ENCODE measurements at places on chromosomes 1 and 21.

- no peak for DNase-seq
These were observed 24.6 kb downstream of the HMGN2 start for GRCh38 chr1:26496861-26497260.

GRCh38 chr1:183926983-183927382 lies 110.5 kb downstream of the COLGALT2 start:
- peak; percentile 61 for DNase-seq

GRCh38 chr1:11463177-11463576 lies 15.8 kb upstream of the DISP3 start:
- no peak for DNase-seq

GRCh38 chr1:56414728-56415224 lies 164.6 kb downstream of the PLPP3 start:
- no peak for DNase-seq

DNA sequence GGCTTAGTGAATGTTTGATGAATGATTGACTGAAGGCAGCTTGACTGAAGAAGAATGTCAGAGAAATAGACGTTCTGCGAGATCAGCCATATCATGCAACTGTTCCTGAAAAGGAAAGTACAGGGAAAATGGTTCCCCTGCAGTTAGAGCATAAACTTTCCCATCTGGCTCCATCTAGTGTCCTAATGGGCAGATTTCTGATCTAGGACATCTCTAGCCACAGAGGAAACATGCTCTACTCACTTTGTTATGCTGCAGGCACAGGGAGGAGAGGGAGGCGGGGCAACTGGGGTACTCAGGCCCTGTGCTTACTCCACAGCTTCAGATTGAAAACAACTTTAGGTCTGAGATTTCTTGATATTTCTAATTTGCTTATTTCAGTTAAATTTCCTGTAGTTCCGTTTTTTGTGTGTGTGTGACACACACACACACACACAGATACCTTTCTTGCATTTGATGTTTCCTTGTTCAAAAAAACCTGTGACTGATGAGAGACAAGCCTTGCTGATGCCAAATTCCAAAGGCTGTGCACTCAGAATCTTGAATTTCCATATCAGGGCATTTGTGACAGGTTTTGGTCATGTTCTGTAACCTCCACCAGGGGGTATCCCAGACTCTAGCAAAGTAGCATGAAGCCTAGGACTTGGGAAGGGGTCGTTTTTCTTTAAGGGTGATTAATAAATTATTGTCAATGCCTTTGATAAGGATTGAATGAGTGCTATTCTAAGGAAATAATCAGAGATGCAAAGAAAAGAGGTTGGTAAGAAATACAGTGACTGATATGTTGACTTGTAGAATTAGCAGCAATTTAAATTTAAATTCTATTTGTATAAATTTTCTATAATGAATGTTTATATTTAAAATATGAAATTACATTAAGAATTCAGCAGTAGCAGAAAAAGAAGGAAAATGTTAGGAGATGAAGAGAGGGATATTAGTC lies 139.7 kb upstream of the BEND5 start:
- peak; percentile 84 for DNase-seq

DNA sequence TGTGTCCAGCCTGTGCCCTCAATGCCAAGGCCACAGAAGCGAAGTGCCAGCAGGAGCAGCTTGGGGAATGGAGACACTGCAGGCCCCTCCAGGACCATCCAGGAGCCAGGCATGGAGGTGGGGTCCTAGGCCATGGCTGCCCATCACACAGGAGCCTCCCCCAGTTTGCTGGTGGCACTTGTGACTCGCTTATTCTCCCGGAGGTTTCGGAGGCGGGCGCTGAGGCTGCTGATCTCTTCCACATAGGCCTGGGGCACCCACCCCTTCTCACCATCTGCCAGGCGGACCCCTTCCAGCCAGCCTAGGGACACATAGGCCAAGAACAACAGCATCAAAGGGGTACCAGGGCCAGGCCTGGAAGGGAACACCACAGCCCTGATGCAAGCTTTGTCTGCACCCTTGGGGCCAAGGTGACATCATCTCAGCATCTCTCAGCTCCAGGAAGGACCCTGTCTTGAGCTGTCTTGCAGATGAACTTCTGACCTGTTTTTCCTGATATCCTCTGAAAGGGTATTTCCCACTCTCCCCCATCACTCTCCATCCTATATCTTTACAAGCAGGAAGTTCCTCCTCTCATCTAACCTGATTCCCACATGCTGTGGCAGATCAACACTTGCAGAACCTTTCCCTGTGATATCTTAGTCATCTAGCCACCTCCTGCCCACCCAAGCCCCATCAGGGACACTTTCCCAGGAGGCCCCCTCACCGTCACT lies 13.9 kb downstream of the ARHGEF19 start:
- DNase-seq, result no peak

GRCh38 chr1:229845410-229846138 lies 219.5 kb downstream of the URB2 start:
- DNase-seq, result no peak

DNA sequence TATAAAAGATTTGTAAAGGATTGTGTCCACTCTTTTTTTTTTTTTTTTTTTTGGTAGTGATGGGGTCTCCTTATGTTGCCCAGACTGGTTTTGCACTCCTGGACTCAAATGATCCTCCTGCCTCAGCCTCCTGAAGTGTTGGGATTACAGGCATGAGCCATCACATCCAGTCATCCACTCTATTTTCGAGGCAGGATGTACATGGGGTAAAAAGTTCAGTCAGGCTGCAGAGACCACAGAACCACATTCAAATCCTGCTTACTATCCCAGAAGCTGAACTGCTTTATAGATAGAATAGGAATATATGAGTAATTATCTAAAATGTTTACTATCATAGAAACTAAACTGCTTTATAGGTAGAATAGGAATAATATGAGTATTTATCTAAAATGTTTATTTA lies 26.0 kb upstream of the KCNK2 start:
- peak; percentile 71 for DNase-seq

GRCh38 chr1:24742090-24742938 lies 2.9 kb upstream of the CLIC4 start:
- peak; percentile 94 for DNase-seq

- DNase-seq, result no peak
These were observed 10.1 kb downstream of the PTGFRN start for GRCh38 chr1:116919802-116920201.

DNA sequence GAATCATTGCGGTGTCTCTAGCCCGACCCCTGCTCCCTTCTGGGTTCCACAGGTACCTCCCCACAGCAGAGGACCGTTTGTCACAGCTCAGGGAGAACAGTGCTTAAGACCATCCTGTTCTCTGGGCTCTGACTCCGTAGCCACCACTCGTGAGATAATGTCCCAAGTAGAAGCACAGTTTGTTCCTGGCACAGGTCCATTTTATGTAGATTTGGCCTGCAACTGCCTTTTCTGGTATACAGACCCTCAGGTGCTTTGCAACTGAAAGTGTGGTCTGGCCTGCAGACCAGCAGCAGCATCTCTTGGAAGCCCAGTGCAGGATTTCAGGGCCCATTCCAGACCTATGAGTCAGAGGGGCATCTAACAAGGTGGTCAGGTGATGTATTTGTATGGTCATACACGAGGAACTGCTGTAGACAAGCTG lies 28.4 kb upstream of the TMEM125 start:
- DNase-seq, result peak; percentile 30

- no peak for DNase-seq
These were observed 15.3 kb upstream of the TMCO2 start for GRCh38 chr1:40232444-40232843.

- no peak for DNase-seq
These were observed 36.4 kb upstream of the PRELP start for GRCh38 chr1:203439131-203439730.

DNA sequence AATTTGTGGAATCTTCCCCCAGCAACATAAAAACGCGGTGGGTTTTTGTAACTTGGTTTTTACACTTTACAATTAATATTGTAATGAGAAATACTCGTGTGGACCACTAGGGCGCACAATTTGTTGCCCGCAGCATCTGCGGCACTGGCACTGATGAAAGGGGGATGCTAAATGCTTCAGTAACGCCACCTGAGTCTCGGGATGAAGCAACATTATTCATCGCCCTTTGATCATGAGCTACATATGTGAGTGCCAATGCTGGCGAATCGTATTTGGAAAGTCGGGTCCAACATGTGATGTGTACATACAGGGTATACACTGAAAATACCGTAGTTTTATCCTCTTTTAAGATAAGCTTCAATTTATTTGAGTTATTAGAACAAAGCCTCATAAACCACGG lies 34.2 kb upstream of the COX20 start:
- peak; percentile 23 for DNase-seq

GRCh38 chr1:202343652-202344349 lies 2.1 kb upstream of the UBE2T start:
- peak; percentile 63 for DNase-seq

GRCh38 chr1:30479575-30479974 lies 243.8 kb downstream of the MATN1 start:
- no peak for DNase-seq

GRCh38 chr1:95118710-95119109 lies 1.6 kb downstream of the TLCD4 start:
- no peak for DNase-seq

DNA sequence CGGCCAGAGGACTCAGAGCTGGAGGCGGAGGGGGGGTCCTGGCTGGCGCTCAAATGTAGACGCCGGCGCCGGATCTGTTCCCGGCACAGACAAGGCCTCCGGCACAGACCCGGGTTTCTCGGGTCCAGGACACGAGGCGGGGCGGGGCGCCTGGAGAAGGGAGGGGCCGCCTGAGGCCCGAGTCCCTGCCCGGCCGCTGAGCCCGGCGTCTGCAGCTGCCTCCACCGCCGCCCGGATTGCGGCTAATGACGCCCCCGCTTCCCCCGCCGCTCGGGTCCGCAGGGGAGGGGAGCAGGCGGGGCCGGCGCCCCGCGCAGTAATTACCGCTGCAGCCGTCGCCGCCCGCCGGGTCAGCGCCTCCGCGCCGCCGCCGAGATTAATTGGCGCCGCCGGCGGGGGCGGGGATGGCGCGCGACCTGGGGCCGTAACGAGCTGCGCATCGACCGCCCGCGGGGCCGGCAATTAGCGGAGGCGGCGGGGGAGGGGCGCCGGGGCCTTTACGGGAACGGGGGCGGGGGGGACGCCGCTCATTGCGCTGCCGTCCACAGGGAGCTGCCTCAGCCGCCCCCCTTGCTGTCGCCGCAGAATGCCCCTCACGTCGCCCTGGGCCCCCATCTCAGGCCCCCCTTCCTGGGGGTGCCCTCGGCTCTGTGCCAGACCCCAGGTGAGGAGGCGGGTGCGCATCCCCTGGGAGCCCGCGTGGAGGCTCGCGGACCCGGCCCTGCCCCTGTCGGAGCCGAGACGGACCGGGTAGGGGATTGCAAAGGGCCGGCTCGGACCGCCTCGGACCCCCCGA lies 17.3 kb downstream of the NOC2L start:
- peak; percentile 57 for DNase-seq

DNA sequence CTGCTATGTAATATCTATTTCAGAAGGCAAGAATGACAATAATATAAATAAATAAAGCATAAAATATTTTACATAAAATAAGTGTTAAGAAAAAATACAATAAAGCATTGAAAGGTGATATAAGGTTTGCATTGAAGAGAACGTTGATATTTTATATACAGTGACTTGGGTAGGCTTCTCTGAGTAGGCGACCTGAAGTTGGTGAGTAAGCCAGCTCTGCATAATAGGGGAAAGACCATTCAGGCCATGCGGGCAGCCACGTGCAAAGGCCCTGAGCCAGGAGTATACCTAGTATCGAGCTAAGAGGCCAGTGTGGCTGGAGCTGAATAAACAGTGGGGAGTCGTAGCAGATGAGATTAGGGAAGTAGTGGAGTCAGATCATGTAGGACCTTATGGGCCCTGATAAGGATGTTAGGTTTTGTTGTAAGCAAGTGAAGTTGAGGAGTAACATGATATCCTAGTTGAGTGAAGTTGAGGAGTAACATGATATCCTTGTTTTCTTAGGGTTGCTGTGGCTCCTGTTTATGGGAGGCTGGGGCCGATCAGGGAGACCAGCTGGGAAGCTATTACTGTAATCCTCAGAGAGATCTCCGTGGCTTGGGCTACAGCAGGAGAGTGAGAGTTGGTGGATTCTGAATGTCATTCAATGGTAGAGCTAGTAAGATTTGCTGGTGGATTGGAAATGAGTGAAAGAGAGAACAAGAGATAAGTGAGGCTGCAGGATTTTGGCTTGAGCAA lies 22.0 kb downstream of the KCNK1 start:
- no peak for DNase-seq

DNA sequence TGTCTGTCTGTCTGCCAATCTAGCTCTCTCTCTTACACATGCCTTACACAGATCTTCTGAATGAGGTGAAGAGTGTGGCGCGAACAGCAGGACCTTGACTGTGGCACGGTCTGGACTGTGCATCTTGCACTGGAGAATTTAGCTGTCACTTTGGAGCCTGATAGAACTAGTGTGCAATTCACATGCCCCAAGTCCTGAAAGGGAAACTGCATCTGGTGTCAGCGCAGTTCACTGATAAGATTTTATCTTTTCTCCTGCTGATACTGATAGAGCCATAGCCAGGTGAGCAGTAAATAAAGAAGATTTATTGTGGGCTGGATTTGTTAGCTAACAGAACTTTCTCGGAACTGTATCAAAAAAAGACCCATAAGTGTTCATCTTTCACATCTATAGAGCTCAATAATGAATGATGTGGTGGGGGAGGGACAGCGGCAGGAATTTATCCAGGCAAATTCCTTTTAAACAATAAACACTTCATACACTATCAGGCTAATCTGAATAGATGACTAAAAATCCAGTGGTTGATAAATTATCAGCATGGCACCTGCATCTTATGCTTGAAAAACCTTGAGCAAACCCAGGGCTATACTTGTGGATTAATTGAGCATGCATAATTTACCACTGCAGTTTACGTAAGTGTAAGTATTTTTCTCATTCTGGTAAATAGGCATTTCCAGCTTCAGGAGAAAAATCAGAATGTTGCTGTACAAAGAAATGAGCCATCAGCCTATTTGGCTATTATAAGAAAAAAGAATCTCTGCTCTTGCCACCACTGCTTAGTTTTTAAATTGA lies 104.1 kb downstream of the NTNG1 start:
- no peak for DNase-seq

DNA sequence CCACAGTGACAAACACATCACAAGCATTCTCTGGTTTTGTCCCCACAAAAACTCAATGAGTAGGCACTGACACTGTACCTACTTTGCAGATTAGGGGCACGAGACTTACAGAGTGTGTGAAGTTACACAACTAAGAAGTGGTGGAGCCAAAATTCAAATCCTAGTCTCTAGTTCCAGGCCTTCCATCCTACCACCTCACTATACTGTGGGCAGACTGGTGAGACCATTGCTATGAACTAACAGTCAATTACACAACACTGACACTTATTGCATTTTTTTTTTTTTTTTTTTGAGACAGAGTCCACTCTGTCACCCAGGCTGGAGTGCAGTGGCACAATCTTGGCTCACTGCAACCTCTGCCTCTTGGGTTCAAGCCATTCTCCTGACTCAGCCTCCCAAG lies 71.4 kb downstream of the KCNN3 start:
- no peak for DNase-seq

DNA sequence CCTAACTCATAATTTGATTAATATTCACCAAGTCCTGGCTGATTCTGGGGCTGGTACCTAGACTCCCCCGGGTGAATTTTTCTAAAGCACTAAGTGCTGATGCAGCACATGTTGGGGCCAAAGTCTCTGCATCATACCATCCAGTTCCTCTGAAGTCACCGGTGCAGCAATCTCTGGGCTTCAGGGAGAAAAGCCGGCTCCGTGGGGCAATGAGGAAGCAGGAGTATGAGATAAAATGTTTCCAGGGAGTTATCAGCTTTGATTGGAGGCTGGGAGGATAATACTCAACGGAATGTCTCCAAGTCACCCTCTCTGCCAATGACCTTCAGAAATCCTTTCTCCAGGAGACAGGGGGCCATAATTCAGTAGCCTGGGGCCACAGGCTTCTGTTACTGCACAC lies 1.2 kb downstream of the FCAMR start:
- no peak for DNase-seq

GRCh38 chr1:45608175-45609156 lies 15.4 kb downstream of the CCDC17 start:
- peak; percentile 24 for DNase-seq

- DNase-seq, result peak; percentile 12
These were observed 720 bp upstream of the BSDC1 start for GRCh38 chr1:32394890-32395432.

All from fibroblast of skin of back (primary cell).